ENCODE measurements at places on chromosomes 3 and 15.

DNA sequence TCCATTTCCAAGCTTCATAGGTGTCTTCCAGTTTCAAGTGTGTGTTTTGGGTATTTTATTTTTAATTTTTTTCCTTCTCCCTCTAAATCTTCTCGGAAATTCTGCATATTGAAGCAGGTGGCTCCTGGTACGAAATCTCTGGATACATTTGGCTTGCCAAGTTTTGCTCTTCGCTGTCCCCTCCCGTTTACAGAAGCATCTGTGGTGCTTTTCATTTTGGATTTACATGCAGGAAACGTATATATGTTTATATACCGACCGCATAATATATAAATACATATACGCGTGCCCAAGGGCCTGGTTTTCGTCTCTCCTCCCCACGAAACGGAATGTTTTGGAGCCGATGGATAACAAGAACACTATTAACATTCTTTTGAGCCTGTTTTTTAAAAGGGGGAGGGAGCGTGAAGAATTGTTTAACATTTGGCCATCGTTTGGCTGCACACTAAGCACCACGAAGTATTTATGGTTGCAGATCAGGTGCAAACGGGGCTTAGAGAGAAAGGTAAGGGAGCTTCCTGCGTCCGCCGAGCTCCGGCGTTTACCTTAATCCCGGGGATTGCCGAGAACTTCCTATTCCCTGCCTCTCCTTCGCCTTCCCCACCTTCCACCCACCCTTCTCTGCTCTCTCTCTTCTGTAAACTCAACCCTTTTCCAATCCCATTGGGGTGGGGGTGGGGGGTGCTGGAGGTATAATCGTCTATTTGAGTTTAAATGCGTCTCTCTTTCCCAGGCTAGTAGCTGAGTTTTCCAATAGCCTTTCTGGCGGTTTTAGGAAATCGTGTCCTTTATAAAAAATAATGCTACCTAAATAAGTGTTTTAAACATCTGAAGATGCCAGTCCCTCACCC lies 1.1 kb upstream of the NLGN1 start:
- no peak for DNase-seq

DNA sequence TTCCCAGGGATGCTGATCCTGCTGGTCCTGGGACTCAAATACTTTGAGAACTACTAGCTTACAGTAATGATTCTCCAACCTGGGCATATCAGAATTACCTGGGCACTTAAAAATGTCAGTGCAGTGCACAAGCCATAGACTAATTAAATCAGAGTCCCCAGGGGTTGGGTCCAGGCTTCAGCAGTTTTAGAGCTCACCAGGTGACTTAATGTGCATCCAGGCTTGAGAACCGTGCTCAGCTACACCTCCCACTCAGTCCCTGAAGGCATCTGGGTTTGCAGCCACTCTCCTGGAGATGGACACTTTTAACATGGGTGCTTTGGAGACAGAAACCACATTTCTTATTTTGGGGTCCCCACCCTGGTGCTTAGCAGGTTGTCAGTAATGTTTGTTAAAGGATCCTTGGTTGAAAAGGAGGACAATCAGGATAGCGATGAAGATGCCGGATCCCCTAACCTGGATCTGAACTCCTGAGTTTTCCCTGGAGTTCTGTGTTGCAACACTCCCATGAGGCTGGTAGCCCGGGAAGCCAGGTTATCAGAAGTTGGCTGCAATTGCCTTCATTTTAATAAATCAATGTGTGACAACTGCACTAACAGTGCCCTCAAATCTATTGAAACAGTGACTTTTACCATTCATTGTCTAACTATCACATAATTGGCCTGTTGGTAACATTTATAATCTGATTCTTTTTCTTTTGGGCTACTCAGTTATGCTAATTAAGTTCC lies 48.1 kb downstream of the BFSP2 start:
- DNase-seq: no peak

GRCh38 chr3:102483556-102483955 lies 48.7 kb downstream of the ZPLD1 start:
- no peak for DNase-seq

- no peak for DNase-seq
Measured at GRCh38 chr3:52792961-52793695, 1.5 kb upstream of the ITIH3 start.

DNA sequence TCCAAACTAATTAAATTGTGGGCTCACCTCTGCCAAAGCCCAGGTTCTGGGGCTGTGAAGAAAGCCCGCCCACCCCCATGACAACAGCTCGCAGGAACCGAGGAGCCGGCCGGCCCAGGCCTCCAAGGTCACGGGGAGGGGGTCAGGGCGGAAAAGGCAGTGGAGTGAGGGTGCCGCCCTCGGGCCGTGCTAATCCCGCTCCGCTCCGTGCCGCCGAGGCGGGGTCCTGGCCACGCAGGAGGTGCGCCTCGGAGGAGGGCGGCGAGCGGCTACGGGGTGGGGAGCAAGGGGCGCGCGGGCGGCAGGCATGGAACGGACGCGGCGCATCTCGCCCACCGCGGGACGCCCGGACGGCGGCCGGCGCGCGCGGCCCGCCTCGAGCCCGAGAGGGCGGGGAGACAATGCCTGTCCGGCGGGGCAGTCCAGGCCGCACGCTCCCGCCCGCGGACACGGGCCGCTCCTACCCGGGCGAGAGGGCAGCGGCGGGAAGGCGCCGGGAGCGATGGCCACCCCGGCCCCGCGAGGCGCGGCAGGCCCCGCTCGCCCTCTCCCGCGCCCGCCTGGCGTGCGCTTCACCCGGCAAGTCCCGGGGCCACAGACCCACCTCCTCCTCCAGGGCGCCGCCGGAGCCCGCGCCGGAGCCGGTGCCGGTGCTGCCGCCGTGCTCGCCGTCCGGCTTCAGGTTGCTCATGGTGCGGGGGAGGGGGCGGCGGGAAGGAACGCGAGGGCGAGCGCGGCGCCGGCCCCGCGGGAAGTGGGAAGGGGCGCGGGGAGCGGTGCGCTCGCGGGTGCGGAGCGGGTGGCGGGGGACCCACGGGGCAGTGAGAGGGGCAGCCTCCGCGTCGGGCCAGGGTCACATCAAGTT lies 528 bp downstream of the RBPMS2 start:
- DNase-seq: peak; percentile 26

Measured in stimulated activated CD4-positive, alpha-beta T cell treated with anti-CD3 and anti-CD28 coated beads, Interleukin-4, amount 100 ng/mL, for 1 hour (primary cell).